ENCODE measurements at places on chromosomes 5 and 9.

DNA sequence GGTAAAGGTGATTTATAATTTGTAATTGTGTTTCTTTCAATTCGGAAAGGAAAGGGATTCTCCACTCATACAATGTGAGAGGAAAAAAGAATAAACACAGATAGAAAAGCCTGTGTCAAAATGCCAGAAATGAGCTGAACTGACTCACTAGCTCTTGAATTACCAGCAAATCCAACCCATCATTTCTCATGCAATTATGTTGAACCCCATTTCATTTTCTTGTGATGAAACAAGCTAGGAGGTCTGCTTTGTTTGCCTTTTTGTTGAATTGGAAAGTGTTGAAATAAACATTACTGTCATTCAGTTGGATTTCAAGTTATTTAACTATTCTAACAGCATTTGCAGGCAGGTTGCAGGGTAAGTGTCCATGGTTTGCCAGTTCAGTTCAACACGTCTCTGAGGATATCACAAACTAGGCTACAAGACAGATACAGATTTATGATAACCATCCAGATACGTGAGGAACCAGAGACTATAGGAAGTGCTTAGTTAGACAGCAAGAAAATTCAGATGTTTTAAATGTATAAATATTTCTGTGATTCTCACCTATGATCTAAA lies 547.2 kb downstream of the MAT2B start:
- DNase-seq, result no peak

DNA sequence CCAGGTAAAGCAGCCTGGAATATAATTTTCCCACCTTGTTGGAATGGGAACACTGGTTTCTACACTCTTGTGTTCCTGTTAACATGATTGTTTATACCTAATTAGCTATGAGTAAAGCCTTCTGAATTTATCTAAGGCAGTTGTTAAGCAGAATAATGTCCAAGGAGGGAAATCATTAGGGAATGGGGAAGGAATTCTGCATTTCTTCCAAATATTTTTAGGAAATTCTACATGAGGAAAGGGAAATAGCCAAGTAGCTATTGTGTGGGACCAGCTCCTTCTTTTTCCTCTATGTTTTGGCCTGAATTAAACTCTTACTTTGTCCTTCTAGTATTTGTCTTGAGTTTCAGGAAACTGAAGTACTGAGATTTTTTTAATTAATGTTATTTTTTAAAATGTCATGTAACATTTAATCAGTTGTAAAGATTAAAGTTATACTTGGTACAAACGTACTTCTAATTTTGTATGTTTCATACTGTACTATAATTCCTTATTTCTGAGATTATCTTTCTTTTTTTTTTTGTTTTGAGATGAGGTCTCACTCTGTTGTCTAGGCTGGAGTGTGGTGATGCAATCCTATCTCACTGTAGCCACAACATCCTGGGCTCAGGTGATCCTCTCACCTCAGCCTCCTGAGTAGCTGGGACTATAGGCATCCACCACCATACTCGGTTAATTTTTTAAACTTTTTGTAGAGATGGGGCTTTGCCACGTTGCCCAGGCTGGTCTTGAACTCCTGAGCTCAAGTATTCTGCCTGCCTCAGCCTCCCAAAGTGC lies 28.5 kb downstream of the ANKDD1B start:
- no peak for DNase-seq

GRCh38 chr5:52710310-52710971 lies 77.3 kb upstream of the ITGA1 start:
- DNase-seq, result no peak

DNA sequence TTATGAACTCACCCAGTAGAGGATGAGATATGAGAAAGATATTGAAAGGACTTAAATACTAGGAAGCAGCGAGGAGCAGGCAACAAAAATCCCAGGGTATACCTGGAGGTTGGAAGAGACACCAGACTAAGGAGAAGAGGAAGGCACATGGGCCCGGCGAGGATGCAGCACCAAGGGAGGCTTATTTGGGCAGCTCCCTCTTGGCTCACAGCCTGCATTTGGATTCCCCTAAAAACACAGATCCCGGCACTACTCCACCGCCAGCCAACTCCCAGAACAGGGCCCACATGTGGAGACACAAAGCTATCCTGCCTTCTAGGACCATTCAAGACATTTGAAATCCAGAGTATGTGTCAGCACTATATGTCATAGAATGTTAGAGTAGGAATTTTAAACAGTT lies 199.8 kb upstream of the FBXL7 start:
- DNase-seq, result no peak

DNA sequence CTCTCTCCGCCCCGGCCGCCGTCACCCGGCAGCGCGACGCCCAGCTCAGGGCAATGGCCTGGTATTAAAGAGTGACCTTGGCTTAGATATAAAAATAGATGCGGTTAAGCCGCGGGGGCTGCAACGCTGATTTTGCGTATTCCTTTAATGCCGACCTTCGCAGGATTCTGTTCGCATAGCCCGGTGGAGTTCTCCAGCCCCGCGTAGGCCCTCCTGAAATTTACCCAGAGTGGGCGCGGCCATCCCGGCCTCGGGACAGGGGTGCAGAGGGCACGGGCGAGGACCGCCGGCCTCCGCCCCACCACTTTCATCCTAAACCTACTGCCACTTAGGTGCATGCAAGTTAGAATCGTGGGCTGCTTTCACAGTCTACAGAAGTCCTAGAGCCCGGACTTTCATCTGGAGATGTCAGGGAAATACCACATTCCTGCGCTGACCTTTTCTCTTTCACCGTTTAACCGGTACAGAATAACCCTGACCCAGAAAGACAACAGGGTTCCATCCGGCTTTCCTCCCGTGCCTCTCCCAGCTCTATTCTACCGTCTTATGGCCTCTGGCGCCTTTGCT lies 492 bp upstream of the FAM169A start:
- no peak for DNase-seq

Data from CD4-positive, alpha-beta T cell treated with Interleukin-17A for 4 hours (primary cell).